Activated T-helper 2 cell treated with anti-CD3 and anti-CD28 coated beads, Interferon-gamma antibody, Interleukin-2, Interleukin-4, amounts not matched to agents 10 μg/mL and 5 μg/mL and 100 μg/mL, durations not matched to agents 14 hours and 24 hours and 36 hours (primary cell): ENCODE measurements at places on chromosomes 1 and 21. TPM values are rescaled to one million over a fixed set of nuclear protein-coding genes. Genes with fewer than 3 reads are reported as not detected.
A peak's percentile ranks its signal among the peaks of the same experiment; 100 is the strongest.

Gene PEX10
- total RNA-seq = 17.6 and 18.2 TPM in 2 replicates

Gene ST7L
- 15.3 and 15.4 TPM in 2 replicates for total RNA-seq

Gene ANGPTL3
- total RNA-seq = not detected in 2 replicates

Gene MEAF6
- 87.9 and 93.0 TPM in 2 replicates for total RNA-seq

Gene PROK1
- not detected in 2 replicates for total RNA-seq

Gene CYP4A11
- not detected in 2 replicates for total RNA-seq

Gene HEYL
- 0.73 and 0.74 TPM in 2 replicates for total RNA-seq

Gene RGS1
- 4.2 and 4.3 TPM in 2 replicates for total RNA-seq

DNA sequence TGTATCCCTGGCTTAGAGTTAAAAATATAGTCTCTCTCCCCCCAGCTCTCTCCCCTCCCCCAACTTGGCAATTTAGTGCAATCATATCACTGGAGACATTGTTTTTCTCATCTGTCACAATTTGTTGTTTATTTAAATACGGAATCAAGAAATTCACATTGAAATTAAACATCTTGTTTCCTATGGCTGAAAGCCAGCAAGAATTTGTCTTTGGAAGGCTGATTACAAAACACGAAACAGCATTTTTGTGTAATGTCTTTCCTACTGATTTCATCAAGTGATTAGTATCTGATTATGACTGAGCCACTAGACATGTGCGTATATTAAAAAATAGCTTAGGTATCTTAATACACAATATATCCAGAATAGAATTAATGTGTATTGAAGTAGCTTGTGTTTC is 119.7 kb downstream of the LYPLAL1 start:
- no peak overlapping the region for H3K4me3 ChIP-seq
- H3K4me1 ChIP-seq = no peaks in the 10 kb centered on the region
- no peaks in the 10 kb centered on the region for H3K27me3 ChIP-seq
- H3K36me3 ChIP-seq = no peaks in the 10 kb centered on the region

GRCh38 chr1:243726806-243727502 is 123.1 kb downstream of the AKT3 start:
- no peak overlapping the region for H3K4me3 ChIP-seq
- DNase-seq = no peak
- H3K36me3 ChIP-seq = peaks cover 6% of the 10 kb centered on the region
- H3K4me1 ChIP-seq = peaks cover 30% of the 10 kb centered on the region
- no peaks in the 10 kb centered on the region for H3K27me3 ChIP-seq

GRCh38 chr1:36743286-36744005 is 260.7 kb upstream of the CSF3R start:
- DNase-seq = no peak
- no peak overlapping the region for H3K27ac ChIP-seq
- no peaks in the 10 kb centered on the region for H3K4me1 ChIP-seq
- no peaks in the 10 kb centered on the region for H3K36me3 ChIP-seq
- H3K4me3 ChIP-seq = no peak overlapping the region

- no peaks in the 10 kb centered on the region for H3K4me1 ChIP-seq
- no peak overlapping the region for H3K4me3 ChIP-seq
- peaks cover 26% of the 10 kb centered on the region for H3K27me3 ChIP-seq
- DNase-seq = no peak
- no peaks in the 10 kb centered on the region for H3K36me3 ChIP-seq
Observed at GRCh38 chr1:162141281-162142054, 72.0 kb downstream of the NOS1AP start.

DNA sequence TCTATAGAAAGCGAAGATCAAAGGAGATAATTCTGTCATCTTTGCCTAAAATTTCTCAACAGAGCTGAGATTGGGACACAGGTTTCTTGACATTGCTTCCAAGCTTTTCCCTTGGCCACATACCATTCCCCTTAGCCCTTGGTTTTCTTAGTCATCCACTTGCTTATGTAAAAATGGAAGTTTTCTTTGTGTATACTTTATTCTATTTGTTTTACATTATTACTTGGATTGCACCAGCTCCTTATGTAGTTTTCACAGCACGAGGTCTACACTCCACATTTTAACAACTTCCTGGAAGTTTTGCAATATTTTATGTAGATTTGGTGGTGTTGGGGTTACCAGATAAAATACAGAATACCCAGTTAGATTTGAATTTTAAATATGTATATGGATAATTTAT is 129.8 kb downstream of the PLA2G4A start:
- H3K27me3 ChIP-seq = no peaks in the 10 kb centered on the region
- no peak for DNase-seq
- no peaks in the 10 kb centered on the region for H3K4me1 ChIP-seq
- no peak overlapping the region for H3K4me3 ChIP-seq

GRCh38 chr21:34844924-34845238 is 176.1 kb downstream of the CLIC6 start:
- no peak overlapping the region for H3K27ac ChIP-seq
- peaks cover 76% of the 10 kb centered on the region for H3K36me3 ChIP-seq
- peaks cover 51% of the 10 kb centered on the region for H3K4me1 ChIP-seq
- H3K4me3 ChIP-seq = no peak overlapping the region

DNA sequence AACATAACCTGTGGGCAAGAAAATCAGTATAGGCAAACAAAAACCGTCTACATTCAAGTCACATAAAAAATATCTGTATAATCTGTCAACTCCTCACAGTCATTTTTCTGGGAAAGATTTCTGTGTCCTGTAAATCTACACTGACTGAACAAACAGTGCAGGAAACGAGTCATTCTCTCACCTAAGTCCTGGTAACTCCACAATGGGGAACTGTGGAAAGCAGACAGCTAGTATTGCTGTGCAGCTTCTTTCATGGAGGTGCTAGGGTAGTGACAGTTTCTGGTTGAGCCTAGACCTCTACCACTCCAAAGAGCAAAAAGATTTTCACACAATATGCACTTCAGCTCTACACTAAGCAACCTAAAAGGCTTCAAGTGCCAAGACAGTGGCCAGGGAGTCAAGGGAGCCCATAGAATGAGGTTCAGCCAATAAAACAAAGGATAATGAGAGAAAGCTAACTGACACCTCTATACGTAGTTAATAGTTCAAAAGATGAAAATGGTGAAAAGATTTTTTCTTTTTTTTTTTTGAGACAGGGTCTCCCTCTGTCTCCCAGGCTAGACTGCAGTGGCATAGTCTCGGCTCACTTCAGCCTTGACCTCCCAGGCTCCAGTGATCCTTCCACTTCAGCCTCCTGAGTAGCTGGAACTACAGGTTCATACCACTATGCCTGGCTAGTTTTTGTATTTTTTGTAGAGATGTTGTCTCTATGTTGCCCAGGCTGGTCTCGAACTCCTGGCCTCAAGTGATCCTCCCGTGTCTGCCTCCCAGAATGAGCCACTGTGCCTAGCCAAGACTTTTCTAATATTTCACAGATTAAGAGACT is 5.5 kb downstream of the PTP4A2 start:
- peak overlapping the region; percentile 92 for H3K27ac ChIP-seq
- no peaks in the 10 kb centered on the region for H3K27me3 ChIP-seq
- no peak for DNase-seq
- peak overlapping the region; percentile 95 for H3K4me3 ChIP-seq
- H3K36me3 ChIP-seq = peaks cover 61% of the 10 kb centered on the region

DNA sequence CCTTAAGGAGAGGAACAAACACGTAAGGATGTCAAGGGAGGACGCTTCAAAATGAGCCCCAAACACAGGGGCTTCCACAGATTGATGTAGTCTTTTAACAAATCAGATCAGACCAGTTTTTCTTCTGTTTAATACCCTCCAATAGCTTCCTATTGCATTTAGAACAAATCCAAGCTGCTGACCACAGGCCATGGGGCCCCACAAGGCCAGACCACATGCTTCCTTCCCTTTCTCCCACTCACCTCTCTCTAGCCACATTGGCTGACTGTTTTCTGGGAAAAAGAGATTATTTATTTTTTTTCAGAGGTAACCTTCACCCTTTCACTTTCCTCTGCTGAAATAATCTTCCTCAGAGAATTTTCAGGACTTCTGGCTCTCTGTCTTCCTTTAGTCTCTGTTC is 380.6 kb downstream of the SIPA1L2 start:
- H3K4me1 ChIP-seq = peaks cover 2% of the 10 kb centered on the region
- H3K27ac ChIP-seq = no peak overlapping the region
- no peak for DNase-seq
- no peaks in the 10 kb centered on the region for H3K36me3 ChIP-seq
- H3K27me3 ChIP-seq = peaks cover 32% of the 10 kb centered on the region

- H3K4me3 ChIP-seq = no peak overlapping the region
- peaks cover 1% of the 10 kb centered on the region for H3K27me3 ChIP-seq
- H3K27ac ChIP-seq = no peak overlapping the region
- H3K36me3 ChIP-seq = no peaks in the 10 kb centered on the region
Observed at GRCh38 chr1:232562855-232563510, 67.0 kb downstream of the SIPA1L2 start.

DNA sequence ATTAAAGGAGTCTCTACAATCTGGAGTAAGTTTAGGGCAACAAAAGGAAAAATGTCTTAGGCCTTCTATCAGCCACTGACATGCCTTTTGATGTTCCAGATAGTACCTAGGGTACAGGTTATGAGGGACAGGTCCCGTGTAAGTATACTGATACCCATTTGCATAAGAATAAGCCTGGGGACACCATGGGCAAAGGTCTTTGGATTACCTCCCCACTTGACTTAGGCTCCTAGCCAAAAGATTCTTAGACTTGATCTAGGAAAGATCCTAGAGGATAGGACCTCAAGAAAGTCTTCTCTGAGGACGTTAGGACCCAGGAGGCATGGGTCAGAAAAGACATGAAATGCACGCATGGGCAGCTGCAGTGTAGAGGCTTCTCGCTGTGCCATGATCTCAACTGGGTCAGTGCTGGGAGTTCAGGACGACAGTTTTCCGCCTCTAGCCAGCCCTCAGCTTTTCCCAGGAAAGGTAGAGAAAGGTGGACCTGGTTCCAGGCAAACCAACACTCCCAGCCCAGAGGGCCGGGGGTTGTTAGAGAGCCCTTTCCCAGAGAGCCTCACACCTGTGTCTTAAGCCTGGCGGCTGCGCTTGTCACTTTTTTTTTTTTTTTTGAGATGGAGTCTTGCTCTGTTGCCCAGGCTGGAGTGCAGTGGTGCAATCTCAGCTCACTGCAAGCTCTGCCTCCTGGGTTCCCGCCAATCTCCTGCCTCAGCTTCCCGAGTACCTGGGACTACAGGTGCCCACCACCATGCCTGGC is 26.6 kb downstream of the MSTO1 start:
- peak overlapping the region; percentile 86 for H3K4me3 ChIP-seq
- H3K27me3 ChIP-seq = no peaks in the 10 kb centered on the region
- peaks cover 15% of the 10 kb centered on the region for H3K4me1 ChIP-seq
- no peak for DNase-seq
- peak overlapping the region; percentile 83 for H3K27ac ChIP-seq

GRCh38 chr1:213163278-213163711 is 112.3 kb downstream of the RPS6KC1 start:
- no peaks in the 10 kb centered on the region for H3K36me3 ChIP-seq
- no peak for DNase-seq
- H3K27me3 ChIP-seq = no peaks in the 10 kb centered on the region
- H3K4me1 ChIP-seq = no peaks in the 10 kb centered on the region

DNA sequence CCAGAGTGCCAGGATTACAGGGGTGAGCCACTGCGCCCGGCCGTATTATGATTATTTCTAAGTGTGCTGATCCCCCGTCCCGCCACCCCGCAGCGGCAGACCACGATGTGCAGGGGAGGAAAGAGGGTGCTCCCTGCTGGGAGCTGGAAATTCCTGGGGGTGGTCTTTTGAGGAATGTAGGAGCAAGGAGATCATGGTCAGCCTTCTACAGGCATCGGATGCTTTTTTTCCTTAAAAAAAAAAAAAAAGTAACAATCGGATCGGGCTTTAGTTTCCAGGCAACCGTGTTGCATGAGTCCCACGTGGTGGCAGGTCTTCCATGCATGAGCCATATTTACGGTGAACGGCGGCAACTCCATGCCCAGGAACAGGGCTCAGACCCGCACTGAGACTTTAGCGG is 74.2 kb upstream of the COX20 start:
- H3K27ac ChIP-seq = no peak overlapping the region
- no peaks in the 10 kb centered on the region for H3K4me1 ChIP-seq
- no peaks in the 10 kb centered on the region for H3K36me3 ChIP-seq
- no peak overlapping the region for H3K4me3 ChIP-seq
- H3K27me3 ChIP-seq = peaks cover 2% of the 10 kb centered on the region
- DNase-seq = no peak
